Activated T-helper 17 cell treated with anti-CD3 and anti-CD28 coated beads, Interleukin-2, amount 50 U/mL, for 72 hours (primary cell): ENCODE measurements at places on chromosomes 11 and 22. TPM values are rescaled to one million over a fixed set of nuclear protein-coding genes. Genes with fewer than 3 reads are reported as not detected.

The APIP gene
- total RNA-seq: 30.6 TPM

The SLC22A25 gene
- total RNA-seq: not detected

GRCh38 chr11:47003180-47003877 lies 66.8 kb downstream of the CSTPP1 start:
- peak; percentile 35 for ATAC-seq

DNA sequence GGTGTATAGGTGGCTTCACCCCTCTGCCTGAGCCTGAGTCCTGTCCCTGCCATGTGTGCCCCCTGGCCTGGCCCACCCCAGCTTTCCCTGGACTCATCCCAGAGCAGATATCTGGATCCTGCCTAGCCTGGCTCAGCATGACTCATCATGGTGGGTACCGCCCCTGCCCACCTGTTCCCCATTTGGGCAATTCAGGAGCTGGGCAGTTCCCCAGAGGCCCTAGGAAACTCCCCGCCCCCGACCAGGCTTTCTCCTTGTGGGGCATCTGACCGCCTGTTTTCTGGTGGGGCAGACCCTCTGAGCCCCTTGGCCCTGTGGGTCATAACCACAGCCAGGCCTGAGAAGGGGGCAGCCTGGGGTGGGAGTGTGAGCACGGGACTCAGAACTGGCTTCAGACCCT lies 4.4 kb downstream of the TSPO start:
- no peak for ATAC-seq

The DGCR6L gene
- total RNA-seq: 20.5 TPM

The YAP1 gene
- total RNA-seq: 0.30 TPM

The C1QTNF5 gene
- not detected for total RNA-seq

DNA sequence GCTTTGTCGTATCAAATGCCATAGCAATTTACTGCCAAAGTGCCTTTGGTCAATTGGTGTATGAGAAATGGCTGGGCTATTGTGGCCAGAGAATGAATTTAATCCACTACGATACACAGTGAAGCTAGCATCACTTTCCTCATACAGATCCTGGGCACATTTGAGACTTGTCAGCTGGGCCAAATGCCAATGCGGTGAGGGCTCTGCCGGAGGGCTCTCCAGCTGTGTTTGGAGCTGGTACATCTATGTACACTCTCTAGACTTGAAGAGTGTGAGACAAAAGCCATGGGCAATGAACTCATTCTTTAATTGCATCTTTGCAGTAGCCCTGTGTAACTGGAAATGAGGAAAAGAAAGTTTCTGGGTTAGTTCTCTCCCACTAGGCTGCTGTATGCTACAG lies 1052.9 kb downstream of the NTM start:
- no peak for ATAC-seq

- no peak for ATAC-seq
Observed at GRCh38 chr11:37394236-37394870, 796.3 kb upstream of the RAG2 start.

The NELL1 gene
- total RNA-seq: not detected

The RIBC2 gene
- 11.1 TPM for total RNA-seq

The PLEKHB1 gene
- 11.9 TPM for total RNA-seq

- no peak for ATAC-seq
Observed at GRCh38 chr11:13310443-13310842, 32.9 kb downstream of the BMAL1 start.

GRCh38 chr22:26398741-26399153 lies 30.3 kb upstream of the ASPHD2 start:
- peak; percentile 96 for ATAC-seq

GRCh38 chr11:126800009-126800408 lies 200.6 kb downstream of the KIRREL3 start:
- no peak for ATAC-seq

The VWA5A gene
- total RNA-seq: 5.3 TPM

GRCh38 chr22:20463324-20464095 lies 25.9 kb upstream of the SCARF2 start:
- ATAC-seq: peak; percentile 57

DNA sequence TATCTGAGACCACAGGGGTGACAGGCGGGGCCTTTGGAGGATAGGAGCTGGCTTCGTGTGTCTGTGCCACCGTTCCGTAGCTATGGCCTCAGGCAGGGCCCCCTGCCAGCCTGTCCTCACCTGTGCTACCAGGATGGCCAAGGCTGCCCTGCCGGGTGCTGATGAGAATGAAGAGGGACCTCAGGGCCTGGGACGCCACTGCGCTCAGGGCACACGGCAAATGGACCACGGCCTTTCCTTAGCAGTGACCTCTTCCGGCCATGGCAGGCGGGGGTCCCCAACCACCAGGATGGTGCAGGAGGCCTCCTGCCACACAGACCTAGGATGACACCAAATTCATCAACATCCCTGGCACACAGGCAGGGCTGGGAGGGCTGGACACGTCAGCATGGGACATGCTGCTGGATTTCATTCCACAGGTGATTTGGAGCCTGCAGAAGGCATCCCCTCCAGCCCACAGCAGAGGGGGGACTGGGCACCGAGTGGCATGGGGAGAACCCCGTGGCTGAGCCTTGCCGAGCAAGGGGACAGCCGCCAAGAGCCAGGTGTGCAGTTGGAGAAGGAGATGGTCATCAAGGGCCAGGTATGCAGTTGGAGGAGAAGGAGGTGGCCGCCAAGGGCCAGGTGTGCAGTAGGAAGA lies 1321.0 kb downstream of the BRD1 start:
- no peak for ATAC-seq

The MS4A6A gene
- total RNA-seq: not detected

The APOBEC3H gene
- total RNA-seq: 33.0 TPM

The CCDC157 gene
- total RNA-seq: 0.50 TPM

The CCDC88B gene
- 120 TPM for total RNA-seq

- ATAC-seq: no peak
Observed at GRCh38 chr11:6371825-6372224, 18.4 kb upstream of the SMPD1 start.

The PSMC3 gene
- total RNA-seq: 109 TPM

GRCh38 chr11:8317159-8317558 lies 53.5 kb upstream of the LMO1 start:
- no peak for ATAC-seq

The MRGPRF gene
- total RNA-seq: not detected

DNA sequence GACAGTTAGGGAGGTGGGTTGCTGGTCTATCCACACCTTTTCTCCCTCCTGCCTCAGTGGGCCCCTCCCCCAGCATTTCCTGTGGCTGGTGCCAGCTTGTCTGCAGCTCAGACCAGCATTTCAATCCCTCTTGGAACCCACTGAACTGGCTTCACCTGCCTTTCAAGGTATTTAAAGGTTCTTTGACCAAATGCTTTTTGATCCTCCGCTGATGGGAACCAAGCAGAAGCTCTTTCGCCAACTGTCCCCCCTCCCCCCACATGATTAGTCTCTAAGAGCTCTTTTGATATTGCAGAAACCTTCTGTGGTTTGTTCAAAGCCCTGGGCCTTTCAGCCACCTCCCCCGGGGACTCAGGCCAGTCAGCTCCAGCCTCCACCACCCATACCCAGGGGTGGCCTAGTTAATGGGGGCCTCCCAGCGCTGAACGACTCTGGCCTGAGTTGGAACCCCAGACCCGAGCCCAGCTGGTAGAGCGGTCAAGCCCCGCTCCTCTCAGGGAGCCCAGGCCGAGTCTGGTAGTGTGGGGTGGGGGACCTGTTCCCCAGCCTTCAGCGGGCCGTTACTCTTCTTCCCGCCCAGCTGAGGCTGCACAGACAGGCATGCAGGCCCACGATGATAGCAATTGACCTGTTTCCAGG lies 6.0 kb upstream of the SYT7 start:
- no peak for ATAC-seq

GRCh38 chr11:10320736-10321465 lies 16.0 kb downstream of the ADM start:
- ATAC-seq: no peak

The C11orf91 gene
- not detected for total RNA-seq

GRCh38 chr11:110031171-110031570 lies 62.0 kb upstream of the ZC3H12C start:
- ATAC-seq: no peak

DNA sequence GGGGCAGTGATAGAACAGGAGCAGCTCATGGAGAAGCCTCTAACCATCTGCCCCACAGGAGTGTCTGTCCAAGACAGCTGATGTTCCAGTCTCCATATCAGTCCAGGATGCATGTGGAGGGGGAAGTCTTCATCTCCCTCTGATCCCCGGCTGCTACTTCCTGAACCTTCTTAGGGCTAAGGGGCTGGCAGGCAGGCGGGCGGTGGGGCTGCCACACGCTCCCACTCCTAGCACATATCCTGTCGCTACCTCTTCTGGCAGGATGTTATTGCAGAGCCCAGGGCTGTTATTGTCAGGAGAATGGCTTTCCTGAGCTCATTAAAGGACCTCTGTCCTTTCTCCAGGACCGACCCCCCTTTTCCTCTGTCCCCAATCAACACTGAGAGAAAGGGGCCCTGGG lies 25.4 kb downstream of the LRRC55 start:
- ATAC-seq: no peak

The UBE4A gene
- total RNA-seq: 40.9 TPM
